ENCODE measurements at places on chromosomes 2 and 18.

DNA sequence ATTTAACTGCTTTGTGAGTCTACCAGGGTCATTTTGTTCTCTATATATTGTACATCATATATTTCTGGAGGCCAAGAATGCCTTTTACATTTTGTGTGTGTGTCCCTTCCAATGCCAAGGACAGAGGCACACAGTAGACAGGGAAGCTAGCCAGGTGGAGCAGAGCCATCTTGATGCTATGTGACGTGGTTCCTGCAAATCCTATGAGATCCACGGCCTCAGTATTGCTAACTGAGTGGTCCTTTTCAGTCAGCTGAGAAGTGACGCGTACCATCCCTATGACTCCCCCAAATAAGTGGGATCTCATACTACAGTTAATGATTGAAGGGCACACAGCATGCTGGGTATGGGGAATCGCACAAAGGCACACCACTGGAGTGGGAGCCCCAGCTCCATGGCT, 27.3 kb downstream of the CCDC141 start:
- DNase-seq, result no peak

DNA sequence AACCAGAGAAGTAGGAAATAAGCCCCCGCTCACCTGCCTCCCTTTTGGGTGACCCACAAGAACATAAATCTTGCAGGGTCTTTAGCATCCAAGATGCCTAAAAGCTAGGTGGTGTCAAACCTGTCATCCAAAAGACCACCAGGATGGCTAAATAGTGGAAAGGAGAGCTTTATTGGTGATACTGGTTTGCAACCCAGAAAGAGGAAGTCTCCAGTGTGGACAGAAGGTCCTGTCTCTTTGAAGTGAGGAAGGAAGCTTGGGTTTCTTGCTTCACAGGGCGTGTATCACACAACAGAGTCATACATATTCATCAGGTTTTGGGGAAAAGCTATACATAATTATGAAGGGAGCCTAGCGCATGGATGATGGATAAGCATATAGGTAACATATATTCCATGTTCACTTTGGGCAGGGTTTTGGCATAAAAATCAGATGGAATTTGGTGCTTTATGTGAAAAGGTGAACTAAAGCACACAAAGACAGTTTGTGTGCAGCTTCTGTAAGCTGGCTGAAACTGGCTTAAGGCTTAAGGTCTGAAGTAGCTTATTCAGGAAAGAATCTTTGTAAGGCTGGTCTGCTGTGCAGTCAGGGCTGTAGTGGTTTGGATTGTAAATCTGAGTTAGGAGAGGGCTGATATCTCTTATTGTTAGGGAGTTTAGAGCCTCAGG, 102.2 kb upstream of the MSH2 start:
- no peak for DNase-seq

DNA sequence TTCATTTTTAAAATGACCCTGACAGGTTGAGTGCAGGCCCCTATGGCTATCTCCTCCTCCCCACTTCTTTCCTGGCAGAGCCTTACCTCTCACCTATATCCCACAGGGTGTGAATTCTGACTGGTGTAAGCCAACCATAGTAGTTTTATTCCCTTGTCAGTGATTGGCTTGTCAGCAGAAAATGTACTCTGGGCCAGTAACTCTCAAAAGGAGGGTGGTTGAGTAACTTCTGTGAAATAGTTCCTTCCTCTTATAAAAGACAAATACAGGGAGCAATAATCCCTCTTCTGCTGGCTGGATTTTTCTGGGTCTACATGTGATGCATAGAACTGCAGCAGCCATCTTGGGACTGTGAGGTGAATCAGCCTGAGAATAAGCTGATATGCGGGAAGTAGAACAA, 83.4 kb downstream of the RAPH1 start:
- no peak for DNase-seq

DNA sequence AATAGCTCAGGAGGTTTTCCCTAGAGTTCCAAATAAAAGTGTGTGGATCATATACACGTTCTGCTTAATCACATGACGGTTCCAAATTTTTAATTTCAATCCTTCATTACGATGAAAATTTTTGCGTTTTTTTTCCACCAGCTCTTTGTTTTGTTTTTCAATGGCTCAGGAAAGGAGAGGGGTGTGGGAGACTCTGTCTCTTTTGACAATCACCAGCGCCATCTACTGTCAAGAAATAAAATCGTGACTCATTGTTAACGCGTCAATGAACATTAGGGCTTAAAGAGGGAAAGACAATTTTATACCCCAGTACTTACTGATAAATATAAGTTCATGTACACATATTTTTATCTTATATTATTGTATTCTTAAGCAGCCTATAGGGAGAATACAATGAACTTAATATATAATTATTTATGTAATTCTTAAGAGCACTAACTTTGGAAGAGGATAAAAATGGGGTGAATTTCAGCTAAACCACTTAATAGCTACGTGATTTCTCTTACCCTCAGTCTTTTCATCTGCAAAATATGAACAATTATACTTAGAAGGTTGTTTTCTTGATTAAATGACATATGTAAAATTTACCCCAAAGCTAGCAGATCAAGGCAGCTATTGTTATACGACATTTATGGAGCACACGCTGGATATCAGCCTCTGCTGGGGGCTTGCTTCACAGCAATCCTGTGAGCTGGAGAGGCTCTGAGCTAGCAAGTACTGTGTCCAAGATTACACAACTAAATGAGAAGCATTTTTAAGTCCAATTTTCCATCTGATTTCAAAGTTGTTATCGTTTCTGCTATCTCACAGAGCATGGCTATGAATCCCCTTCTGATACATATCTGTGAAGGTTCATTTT, 47.4 kb upstream of the RMDN2 start:
- peak; percentile 45 for DNase-seq

- DNase-seq, result no peak
Measured at GRCh38 chr2:166328147-166328546, 47.6 kb downstream of the SCN9A start.

DNA sequence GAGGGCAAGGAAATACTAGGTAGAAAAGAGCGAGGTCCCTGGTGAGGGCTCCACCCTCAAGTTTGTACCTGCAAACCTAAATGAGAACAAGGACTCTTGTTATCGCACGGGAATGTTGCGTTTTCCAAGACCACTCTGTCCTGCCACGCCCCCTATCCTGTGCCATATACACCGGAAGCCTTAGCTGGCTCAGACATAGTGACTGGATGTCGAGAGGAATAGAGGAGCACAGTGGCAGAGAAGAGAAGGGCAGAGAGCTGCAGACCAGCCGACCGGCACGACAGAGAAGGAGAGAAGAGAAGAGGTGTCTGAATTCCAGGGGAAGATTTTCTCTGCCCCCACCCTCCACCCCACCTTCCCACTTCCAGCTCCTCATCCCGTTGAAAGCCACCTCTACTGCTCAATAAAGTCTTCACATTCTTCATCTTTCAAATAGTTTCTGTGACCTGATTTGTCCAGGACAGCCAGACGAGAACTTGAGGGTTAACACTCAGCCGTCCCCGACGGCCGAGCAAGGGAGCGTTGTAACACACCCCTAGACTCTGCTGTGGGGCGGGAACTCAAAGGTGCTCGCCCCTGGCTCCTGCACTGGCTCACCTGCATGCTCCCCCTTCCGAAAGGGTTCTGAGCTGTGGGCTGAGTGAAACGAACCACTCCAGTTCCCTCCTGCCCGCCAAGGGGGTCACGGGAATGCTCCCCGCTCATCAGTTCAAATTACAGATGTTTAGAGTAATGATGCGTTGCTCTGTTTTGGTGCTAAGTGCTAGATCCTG, 24.9 kb upstream of the COL3A1 start:
- DNase-seq, result no peak

DNA sequence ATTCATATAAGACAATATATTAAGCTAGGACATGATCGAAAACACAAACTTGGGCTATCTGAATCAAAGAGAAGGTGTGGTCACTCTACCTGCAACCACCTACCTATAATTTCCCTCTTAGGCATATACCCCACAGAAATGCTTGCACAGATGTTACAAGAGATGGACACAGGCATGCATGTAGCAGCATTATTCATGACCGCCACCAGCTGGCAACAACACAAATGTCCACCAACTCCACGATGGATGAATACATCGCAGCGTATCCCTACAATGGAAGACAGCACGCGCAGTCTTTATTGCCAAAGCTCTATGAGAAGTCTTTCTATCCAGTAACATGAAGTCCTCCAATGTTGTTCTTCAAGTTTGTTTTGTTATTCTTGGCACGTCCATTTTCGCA, 90.8 kb downstream of the ARL4C start:
- DNase-seq, result no peak

DNA sequence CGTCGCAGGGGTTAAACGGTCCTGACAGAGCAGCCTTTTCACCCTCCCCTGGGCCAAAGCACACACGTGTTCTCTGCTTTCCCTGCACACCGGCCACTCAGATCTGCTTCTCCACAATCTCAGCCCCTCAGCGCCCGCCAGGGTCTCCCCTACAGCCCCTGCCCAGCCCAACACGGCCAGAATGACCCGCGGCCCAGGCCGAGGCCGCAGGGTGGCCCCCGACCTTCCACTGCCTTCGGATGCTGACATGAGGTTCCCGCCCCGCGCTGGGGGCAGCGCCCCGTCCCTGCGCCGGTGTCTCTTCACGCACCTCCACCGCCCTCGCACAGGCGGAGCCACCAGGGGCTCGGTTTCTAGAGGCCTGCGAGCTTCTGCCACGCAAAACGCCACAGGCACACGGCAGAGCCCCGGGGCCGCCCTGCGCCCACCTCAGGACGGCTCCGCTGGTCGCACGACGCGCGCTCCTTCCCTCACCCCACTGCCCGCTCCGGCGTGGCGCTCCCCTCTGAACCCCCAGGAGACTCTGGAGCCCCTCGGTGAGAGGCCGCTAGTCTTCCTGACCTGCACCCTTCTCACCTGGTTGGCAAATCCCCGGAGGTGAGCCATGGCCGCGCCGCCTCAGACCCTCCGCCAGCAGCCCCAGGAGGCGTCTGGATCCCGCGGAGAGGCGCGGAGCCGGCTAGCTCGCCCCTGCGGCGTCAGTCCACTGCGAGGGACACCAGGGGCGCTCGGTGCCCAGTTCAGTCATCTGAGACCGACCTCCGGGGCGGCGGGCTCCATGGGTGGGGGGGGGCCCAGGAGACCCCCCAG, 749 bp downstream of the STK25 start:
- no peak for DNase-seq

- no peak for DNase-seq
Measured at GRCh38 chr2:218041302-218042168, 27.5 kb upstream of the RUFY4 start.

GRCh38 chr2:177466337-177467195, 74.0 kb downstream of the AGPS start:
- no peak for DNase-seq

GRCh38 chr18:75915941-75916623, 488.6 kb upstream of the SMIM21 start:
- DNase-seq, result peak; percentile 62

DNA sequence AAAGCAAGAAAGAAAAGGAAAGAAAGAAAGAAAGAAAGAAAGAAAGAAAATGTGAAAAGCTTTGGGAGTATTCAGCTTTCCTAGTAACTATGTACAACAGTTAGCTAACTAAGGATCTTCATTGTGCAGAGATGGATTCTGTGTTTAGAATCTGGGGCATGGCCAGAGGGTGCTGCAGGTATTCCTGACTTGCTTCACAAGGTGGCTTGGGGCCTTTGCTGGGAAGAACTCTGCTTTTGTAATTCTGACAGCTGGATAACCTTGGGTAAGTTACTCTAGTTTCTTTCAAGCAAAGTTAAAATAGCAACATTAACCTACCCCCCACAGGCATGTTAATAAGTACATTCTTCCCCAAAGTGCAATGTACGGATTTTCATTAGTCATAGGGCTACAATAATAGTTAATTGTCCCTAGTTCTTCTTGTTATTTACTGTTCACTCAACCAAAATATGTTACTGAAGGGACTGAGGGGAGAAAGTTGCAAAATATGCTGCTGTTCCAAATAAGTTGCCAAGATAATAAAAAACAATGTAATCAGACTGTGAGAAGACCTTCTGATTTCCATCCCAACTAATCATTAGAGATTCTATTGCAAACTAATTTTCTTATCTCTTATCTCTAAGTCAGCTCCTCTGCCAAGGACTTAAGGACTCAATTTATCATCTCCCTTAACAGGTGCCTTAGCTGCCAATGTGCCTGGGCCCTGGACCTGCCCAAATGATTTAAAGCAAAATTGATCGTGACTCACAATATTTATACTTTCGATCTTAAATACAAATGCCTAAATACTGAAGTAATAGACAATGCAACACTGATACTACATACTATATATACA, 50.3 kb downstream of the SERPINB8 start:
- no peak for DNase-seq

GRCh38 chr2:145258903-145259579, 739.1 kb upstream of the ZEB2 start:
- no peak for DNase-seq

DNA sequence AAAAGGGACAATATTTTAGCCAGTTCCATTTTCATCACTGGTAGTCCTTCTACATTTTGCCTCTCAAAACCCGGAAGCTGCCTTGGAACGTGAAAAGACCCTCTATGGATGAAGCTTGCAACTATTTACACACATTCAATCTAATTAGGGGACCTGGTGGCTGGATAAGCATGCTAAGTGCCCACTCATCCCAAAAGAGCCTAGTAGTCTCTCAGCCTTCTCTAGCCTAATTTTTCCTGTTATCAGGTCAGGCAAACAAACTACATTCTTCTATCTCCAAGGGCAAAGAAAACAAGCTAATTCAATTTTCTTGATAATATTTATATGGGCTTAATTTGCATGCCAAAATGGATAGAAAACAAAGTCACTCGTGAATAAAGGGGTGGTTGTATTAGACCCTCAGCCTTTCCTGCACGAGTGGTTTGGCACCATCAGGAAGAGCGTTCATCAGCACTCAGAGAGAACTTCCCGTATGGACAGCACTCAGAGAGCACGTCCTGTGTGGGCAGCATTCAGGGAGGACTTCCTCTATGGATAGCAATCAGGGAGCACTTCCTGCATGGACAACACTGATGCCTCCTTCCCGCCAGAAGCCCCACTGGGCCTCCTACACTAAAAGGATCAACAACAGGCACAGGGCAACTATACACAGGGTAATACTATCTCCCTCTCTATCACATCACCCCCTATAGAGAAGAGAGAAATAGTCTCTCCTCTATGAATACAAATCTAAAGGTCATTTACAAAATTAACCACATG, 122.2 kb downstream of the RBMS1 start:
- DNase-seq, result no peak

DNA sequence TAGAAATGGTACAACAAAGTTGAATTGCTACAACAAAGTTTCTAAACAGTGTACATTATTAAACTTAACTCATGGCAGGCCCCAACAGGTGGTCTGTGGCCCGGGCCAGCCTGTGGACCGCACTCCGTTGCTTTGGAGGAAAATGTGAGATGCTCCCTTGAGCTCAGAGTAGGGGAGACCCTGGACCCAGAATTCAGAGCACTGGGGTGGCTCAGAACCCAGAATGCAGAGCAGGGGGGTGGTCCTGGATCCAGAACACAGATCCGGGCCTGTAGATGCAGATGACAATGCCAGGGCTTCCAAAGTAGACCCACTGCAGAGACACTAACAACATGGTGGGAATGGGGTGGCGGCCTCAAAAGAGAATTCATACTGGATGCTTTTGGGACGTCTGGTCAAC, 311.0 kb downstream of the NDUFA10 start:
- DNase-seq, result no peak

- DNase-seq, result no peak
Measured at GRCh38 chr2:66899648-66900047, 464.7 kb downstream of the MEIS1 start.

All from cerebellum (tissue), 4 donors.